Effector memory CD4-positive, alpha-beta T cell (primary cell): ENCODE measurements at places on chromosomes 2 and 18.

DNA sequence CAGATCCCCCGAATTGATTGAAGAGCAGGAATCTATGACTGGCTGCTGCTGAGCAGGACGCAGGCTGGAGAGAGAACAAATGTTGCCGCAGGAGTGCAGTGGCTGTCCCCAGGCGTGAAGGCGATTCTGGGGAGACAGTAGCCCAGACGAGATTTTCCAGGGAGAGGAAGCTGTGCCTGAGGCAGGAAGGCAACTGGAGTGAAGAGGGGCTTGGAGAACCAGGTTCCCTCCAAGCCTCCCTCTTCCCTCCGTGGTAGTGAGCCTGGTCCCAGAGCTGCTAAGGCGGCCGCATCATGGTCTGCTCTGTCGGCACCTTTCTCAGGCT is 1.3 kb upstream of the NPPC start:
- DNase-seq: no peak

DNA sequence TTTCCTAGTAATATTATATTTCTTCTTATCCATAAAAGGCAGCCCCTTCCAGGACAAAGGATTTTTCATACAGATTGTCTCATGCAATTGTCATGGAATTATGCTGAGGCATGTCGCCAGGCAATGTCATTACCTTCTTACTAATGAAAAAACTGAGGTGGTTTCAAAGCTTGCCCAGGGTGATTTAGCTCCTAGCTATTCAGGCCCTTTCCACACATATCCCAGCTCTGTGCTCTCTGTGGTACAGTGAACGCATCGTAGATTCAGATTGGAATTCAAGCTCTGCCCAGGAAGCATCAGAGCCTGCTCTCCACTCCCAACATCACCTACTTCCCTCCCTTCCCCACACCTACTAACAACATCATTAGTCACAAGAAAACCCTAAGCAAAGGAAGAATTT is 60.1 kb downstream of the ATP8B1 start:
- DNase-seq: no peak

GRCh38 chr2:145043399-145043834 is 523.5 kb upstream of the ZEB2 start:
- no peak for DNase-seq

- DNase-seq: no peak
Observed at GRCh38 chr2:137862651-137863050, 101.6 kb upstream of the HNMT start.

GRCh38 chr2:231687961-231688360 is 20.4 kb upstream of the PTMA start:
- DNase-seq: no peak

- no peak for DNase-seq
Observed at GRCh38 chr18:29874519-29875098, 1167.9 kb downstream of the DSC3 start.

GRCh38 chr2:151852260-151853069 is 24.2 kb upstream of the ARL5A start:
- DNase-seq: no peak

DNA sequence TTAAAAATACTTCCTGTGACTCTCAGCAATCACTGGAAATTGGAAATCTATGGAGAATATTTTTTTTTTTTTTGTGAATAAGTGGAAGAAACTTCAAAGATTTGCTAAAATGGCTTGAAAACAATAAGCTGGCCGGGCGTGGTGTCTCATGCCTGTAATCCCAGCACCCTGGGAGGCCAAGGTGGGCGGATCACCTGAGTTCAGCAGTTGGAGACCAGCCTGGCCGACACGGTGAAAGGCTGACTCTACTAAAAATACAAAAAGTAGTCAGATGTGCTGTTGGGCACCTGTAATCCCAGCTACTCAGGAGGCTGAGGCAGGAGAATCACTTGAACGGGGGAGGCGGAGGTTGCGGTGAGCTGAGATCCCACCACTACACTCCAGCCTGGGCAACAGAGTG is 155.5 kb upstream of the CAVIN2 start:
- DNase-seq: no peak

GRCh38 chr2:182066400-182067087 is 80.9 kb downstream of the PPP1R1C start:
- no peak for DNase-seq

- no peak for DNase-seq
Observed at GRCh38 chr18:74652392-74652988, 54.8 kb downstream of the ZNF407 start.
